ENCODE measurements at places on chromosomes 3 and 15. TPM values are rescaled to one million over a fixed set of nuclear protein-coding genes. Genes with fewer than 3 reads are reported as not detected.

GOLGA8T gene
- not detected for total RNA-seq

RBP2 gene
- total RNA-seq: not detected

HTR3E gene
- not detected for total RNA-seq

IQSEC1 gene
- total RNA-seq: 18.7 TPM

CXCR6 gene
- total RNA-seq: not detected

PAQR9 gene
- 0.20 TPM for total RNA-seq

KIF7 gene
- 8.8 TPM for total RNA-seq

SUSD5 gene
- total RNA-seq: 2.9 TPM

SSUH2 gene
- 0.37 TPM for total RNA-seq

TMF1 gene
- total RNA-seq: 25.0 TPM

C3orf20 gene
- not detected for total RNA-seq

PTPN23 gene
- 42.6 TPM for total RNA-seq

KNG1 gene
- not detected for total RNA-seq

FOXL2NB gene
- 0.78 TPM for total RNA-seq

LPP gene
- total RNA-seq: 45.7 TPM

SH2D7 gene
- total RNA-seq: not detected

TNIK gene
- 1.5 TPM for total RNA-seq

NMB gene
- 1.8 TPM for total RNA-seq

OIP5 gene
- 8.6 TPM for total RNA-seq

GRIP2 gene
- total RNA-seq: not detected

CCDC54 gene
- not detected for total RNA-seq

RBMS3 gene
- total RNA-seq: 33.4 TPM

CDHR4 gene
- not detected for total RNA-seq

DNAJA4 gene
- 2.0 TPM for total RNA-seq

CYP8B1 gene
- not detected for total RNA-seq

ADPGK gene
- total RNA-seq: 54.9 TPM

C3orf49 gene
- not detected for total RNA-seq

POLQ gene
- 4.4 TPM for total RNA-seq

COMMD2 gene
- total RNA-seq: 19.1 TPM

GXYLT2 gene
- total RNA-seq: 32.6 TPM

GP9 gene
- total RNA-seq: not detected

SLC22A13 gene
- 1.2 TPM for total RNA-seq

CFAP100 gene
- not detected for total RNA-seq

CRYGS gene
- 2.3 TPM for total RNA-seq

BSN gene
- total RNA-seq: under 0.01 TPM

SAMD7 gene
- not detected for total RNA-seq

SPESP1 gene
- 8.8 TPM for total RNA-seq
